Left hindlimb (tissue), 1 donor: ENCODE measurements at places on chromosomes 7 and 10.

DNA sequence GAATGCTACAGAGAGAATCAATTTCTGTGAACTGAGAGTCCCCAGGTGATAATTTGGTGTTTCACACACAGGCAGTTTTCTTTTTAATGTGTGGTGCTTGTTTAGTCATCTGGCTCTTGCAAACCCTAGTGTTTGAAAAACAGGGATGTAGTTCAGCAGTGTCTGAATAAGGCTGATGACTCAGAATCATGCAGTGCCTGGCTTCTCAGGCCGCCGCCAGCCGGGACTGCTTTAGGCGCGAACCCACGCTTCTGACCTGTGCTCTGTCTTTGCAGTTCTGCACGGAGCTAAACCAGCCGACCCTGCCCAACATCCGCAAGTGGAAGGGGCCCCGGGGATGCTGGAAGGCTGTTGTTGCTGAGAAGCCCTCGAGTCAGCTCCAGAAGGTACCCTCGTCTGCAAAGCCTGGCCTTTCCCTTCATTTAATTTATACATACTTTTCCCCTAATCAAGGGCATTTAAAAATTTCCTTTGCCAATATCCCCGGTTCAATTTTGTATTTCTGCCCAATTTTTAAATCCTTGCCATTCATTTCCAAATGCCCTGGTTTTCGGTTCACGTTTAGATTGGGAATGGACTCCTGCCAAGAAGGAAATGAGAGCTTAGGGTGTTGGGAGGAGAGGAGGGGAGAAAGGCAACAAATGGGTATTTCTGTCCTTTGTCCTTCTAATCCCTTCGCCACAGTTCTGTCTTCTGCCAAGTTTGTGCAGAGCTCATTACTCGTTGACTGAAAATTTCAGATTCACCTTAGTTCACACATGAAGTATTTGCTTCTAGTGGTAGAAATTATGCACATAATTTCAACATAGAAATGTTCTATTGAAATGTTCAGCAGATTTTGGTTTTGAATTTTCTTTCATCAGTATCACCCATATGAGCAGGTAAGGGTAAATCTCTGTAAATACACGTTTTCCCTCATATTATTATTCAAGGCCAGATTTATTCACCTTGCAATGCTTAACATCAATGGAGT lies 108.5 kb upstream of the ANLN start:
- peak; percentile 56 for DNase-seq

DNA sequence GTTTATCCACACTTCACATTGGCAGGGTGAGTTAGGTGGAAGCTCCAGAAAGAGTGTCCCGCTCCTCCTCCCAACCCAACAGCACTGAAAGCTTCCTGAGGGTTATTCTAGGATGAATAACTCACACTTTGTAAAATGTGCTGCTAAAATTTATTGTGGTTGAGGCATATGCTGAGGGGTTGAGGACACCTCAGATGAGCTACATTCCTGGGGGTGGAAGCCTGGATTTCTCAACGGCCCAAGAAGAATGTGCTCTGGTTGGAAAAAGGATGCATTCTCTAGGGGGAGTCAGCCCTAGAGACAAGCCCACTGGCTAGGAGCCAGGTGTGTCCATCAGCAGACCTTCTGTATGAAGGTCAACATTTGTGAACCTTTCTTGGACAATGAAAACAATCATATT lies 91.5 kb upstream of the PDE1C start:
- DNase-seq, result no peak

DNA sequence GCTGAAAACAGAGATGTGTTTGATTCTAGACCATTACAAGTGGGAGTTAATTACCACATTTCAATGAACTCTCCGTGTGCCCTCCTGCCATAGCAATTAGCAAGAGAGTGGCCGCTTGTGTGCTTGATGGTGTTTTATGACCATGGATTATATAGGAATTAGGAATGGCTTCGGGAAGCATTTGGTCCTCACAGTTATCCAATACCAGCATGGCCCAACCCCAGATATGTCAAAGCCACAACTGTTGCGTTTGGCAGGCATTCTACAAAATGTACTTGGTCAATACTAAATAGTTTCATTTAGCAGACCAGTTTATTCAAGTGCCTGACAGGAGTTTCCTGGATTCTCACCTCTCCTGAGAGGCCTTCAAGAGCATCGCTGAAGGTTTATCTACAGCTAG lies 509.0 kb upstream of the GALNT17 start:
- no peak for DNase-seq

- DNase-seq, result peak; percentile 60
These were observed 1.5 kb upstream of the RGS10 start for GRCh38 chr10:119543814-119544642.

DNA sequence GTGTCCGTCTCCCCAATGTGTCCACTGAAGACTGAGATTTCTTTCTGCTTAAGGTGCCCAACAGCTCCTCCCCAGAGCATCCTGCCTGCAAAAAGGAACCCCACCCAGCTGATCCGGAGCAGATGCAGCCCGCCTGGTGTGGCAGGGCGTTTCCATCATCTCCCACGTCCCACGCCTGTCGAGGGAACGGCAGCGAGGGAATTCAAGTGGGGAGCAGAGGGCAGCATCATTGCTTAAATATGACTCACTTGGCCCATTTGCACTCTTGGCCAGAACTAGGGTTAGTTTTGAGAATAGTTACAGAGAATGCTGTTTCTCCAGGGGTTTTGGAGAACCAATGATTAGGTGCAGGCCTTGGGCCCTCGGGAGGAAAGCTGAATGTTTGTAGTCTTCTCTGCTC lies 20.8 kb downstream of the VWA2 start:
- DNase-seq, result no peak

GRCh38 chr7:80443325-80443724 lies 68.5 kb downstream of the GNAT3 start:
- DNase-seq, result no peak

- peak; percentile 34 for DNase-seq
These were observed at the start of gene GRM3 for GRCh38 chr7:86643561-86644281. GRM3 (plus strand) TSS chr7:86643909; CDS start chr7:86765146, 121,237 bp downstream.

DNA sequence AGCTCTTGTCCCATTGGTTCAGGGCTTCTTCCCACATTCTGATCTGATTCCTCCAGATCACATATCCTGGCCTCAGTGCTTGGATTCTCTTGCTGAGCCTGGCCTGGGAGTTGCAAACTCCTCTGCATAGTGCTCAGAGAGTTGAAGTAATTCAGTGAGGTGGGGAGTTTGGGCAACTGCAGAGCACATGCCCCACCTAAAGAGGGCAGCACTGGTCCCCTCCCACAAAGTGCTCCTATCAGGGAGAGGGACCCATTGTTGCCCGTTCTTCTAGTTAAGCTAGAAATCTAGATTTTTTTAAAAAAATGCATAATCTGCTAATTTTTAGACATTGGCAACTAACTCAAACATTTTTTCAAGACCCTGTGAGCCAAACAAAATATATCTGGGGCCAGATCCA lies 45.1 kb downstream of the CHN2 start:
- DNase-seq, result no peak

DNA sequence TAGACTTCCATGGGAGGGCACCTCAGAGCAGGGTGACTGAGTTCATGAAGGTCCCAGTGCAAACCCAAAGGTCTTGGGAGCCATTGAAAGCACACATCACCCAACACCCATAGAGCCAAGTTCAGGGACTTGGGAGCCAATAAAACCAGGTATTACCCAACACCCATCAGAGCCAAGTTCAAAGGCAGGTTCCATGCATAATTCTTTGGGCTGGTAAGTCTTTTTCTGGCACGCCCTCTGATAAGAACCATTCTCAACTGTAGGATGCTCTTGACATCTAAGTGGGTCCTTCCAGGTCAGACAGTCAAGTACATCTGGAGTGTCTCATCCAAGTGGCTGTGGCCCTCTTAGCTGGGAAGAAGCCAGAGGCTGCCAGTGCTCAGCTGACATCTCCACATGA lies 63.2 kb downstream of the EBF3 start:
- no peak for DNase-seq

DNA sequence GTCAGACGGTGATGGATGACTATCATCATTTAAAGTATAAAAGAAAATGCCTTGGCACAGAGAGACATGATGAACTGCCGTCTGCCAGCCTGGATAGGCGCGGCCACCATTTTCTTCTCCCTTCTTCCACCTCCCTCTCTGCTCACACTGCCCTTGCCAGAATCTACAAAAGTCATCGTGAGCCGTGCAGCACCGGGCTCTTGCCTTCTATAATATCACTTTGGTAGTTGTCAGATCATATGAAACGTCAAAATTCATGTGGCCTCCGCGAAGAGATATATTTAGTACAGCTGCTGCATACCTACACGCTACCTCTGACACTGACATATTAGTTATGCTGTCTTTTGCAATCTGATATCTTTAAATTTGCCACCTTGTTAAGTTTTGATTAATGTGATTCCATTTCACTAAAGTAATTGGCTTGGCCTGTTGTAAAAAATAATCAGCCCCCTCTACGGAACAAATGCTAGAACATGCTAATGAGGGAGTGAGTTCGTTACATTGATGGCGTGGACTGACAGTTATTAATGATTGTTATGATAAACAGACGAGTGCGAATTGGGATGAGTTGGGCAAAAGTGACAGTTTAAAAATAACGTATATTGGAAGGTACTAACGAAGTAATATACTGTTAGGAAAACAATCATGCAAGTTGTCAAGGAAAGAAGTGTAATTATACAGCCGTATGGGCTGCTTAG lies 214.9 kb downstream of the LRMDA start:
- no peak for DNase-seq

DNA sequence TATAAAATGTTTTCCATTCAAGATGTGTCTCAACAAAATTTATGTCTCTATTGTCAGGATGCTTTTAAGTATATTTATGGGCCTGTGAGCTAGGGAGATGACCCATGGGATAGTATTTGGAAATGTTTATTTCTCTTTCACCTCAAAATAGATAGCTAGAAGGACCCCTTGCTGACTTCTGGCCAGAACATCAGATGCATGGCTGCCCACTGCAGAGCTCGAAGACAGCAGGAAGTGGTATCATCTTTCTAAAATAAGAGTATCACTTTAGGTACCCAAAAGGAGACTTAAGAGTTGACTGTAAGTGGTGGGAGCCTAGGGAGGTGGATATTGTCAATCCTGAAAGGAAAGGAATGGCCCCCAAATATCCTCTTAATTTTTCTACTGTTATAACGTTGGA lies 264.4 kb downstream of the NEBL start:
- no peak for DNase-seq

GRCh38 chr7:2709553-2710285 lies 21.7 kb downstream of the AMZ1 start:
- DNase-seq, result no peak

GRCh38 chr7:70237256-70237655 lies 639.0 kb downstream of the AUTS2 start:
- DNase-seq, result no peak

DNA sequence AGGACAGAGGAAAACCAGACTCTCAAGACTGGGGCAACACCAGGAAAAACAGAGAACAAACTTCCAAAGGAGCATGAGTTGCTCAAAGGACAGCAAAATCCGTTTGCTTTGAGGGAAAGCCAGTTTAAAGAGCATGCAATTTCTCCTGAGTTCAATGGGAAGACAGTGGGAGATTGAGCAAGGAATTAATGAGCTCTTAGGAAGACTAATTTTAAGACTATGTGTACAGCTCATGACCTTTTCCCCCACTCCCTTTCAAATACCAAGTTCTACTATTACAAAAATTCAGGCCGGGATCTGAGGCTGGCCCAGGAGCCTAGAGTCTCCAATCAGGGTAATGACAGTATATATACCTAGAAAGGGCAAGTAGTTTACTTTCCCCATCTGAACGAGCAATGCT lies 79.2 kb downstream of the EPDR1 start:
- no peak for DNase-seq

- DNase-seq, result no peak
These were observed 321.0 kb downstream of the C7orf25 start for GRCh38 chr7:42590771-42591310.

DNA sequence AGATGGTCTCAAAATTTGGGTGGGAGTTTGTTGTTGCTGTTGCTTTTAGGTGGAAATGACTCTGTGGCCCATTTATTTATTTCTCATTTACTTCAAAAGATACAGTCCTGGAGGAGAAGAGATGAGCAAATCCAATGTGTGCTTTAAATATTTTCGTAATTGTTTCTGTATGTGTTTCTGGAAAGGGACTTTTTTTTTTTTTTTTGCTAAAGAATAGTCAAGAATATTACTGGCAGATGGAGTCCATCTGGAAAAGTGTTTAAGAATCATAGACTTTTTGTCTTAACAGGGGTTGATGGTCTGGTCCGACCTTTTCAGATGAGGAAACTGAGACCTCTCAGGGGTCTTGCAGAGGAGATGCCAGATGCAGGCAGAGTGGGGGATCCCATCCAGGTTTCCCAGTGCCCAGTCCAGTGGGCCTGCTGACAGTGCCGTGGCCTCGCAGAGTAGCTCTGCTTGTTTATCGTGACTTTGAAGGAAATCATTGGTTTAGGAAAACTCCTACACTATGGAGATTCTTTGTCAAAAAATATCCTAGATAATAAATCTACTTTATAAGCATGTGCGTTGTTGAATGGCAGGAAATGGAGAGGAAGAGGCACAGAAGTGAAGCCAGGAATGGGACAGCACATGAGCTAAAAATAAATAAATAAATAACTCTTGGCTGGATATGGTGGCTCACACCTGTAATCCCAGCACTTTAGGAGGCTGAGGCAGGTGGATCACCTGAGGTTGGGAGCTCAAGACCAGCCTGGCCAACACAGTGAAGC lies 164.3 kb upstream of the SVIL start:
- no peak for DNase-seq

DNA sequence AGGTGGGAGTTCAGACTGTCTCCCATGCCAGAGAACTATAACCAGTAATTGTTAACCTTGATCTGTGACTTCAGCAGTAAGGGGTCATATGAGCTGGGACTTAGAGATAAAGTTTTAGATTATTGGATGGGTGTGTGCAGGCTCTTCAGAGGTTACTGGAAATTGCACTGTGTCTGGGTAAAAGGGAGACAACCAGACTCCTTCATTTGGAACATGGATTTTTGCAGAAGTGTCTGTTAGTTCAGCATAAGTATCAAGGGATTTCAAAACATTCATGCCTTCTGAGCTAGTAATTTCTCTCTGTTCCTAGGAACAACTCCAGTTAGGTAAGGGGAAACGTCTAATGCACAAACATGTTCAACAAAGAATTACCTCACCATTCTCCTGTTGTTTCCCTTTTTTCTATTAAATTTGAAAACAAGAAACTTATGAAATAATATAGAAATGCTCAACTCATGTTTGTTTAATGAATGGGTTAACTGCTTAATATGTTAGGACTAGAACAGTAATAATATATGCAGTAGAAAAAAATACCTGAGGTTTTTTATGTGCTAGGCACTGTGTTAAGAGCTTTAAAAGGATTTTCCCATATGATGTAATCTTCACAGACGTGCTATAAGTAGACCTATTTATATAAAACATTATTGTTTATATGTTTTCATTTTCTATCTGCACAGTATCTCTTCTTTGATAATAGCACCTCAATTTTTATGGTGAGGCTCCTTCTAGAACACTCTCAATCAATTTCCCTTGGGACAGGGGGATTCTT lies 233.0 kb downstream of the CACNA2D1 start:
- no peak for DNase-seq

DNA sequence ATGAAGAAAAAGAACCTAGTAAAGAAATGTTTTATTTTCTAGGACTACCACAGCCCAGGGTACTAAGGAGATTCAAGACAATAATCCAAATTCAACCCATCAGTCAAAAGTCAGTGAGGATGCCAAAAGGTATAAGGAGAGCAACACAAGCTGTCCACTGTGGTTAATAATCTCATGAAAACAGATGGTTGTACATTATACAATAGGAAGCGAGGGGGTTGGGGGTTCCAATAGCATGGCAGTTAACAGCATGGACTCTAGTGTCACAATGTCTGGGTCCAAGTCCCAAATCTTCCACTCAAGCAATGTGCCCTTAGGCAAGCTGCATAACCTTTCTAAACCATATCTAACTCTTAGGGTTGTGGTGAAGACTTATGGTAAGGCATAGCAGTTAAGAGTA lies 35.1 kb downstream of the BRAF start:
- DNase-seq, result no peak
